GOT3 (cell line): ENCODE measurements at places on chromosomes 1 and 21.

- DNase-seq, result no peak
These were observed 125.0 kb downstream of the AKT3 start for GRCh38 chr1:243725075-243725474.

DNA sequence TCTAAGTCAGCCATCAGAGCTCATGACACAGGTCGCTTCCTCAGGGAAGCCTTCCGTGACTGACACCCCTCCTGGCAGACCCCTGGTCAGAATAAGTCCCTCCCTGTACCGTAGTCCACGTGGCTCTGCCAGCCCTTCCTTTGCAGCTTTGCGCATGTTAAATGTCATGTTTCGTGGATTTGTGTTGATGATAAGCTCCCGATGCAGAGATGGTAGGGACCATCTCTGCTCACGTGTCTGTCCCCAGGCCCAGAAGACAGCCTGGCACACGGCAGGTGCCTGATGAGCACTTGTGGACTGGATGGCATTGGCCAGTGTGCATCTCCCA, 75.9 kb downstream of the DHRS3 start:
- no peak for DNase-seq

GRCh38 chr1:81679942-81680341, 120.8 kb upstream of the ADGRL2 start:
- no peak for DNase-seq

GRCh38 chr1:192506741-192507155, 68.8 kb upstream of the RGS1 start:
- no peak for DNase-seq

GRCh38 chr1:223041481-223041880, 101.6 kb downstream of the TLR5 start:
- DNase-seq, result no peak

- no peak for DNase-seq
These were observed 53.9 kb upstream of the ZC3H12A start for GRCh38 chr1:37420456-37420855.

DNA sequence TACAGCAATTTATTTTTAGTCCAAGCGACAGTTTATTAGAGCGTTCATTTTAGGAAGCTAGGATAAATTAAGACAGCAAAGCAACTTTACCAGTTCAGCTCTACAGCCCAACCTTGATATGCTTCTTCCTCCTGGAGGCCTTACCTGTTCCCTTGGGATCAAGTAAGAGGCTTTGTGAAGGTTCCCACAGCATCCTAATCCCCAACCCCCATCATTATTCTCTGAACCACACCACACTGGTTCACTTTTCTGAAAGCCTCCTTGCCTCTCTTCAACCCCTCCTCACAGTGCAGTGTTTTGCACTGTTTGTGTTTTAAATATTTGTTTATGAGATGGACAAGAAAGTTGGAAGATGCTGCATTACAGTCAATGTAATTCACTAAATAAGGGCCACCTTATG, 126.3 kb upstream of the CXADR start:
- no peak for DNase-seq

- DNase-seq, result no peak
These were observed 120.1 kb downstream of the BACH1 start for GRCh38 chr21:29418813-29419212.

DNA sequence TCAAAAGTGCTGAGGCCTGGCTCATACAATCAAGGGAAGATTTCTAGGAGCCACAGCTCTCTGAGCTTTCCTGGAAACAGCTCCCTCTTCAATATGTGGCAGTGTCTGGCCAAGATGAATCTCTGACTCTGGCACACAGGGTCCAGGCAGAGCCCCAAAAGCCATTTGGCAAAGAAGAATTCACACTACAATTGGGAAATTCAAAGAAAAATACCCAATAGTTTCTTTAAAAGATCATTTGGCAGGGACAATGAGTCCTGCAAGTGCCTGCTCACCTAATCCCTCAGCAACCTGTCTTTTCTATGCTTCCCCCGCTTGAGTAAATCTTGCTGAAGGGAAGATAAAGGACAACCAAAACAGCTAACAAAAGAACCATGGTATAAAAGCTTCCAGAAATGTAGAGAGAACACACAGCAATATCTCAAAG, 124.6 kb downstream of the TGFBR3 start:
- no peak for DNase-seq

GRCh38 chr1:222037720-222038119, 295.8 kb upstream of the DUSP10 start:
- no peak for DNase-seq

GRCh38 chr21:38241029-38241740, 15.6 kb upstream of the KCNJ15 start:
- DNase-seq, result no peak

DNA sequence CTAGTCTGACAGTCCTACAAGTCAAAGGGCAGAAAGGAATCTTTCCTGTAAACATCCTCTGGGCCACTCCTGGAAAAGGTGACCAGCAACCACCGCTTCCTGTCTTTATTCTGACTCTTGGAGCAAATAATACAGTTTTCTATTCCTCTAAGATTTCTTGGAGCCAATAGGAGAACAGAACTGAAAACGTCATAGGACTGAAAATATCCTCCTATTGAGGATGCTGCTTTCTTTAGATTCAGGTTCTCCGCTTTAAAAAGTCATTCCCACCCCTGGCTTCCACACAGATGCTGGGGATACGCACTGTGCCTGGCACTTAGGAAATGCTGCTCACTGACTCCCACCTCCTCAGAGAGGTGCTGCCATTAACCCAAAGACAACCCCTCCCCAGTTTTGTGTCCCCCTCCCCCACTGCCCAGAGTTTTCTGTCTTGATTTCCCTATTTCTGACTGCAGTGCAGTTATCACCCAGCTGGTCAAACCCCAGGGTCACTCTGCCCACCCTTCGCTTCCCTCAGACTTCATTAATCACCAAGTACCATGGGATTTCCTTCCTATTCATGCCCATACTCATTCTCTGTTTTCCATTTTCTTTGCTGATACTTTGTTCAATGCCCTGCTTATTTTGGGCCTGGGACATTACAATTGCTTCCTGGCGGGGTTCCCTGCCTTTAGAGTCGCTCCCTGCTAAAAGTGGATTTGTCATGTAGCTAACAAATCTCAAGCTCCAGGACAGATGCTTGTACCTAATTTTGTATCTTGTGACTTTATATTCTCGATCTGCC, 82.1 kb upstream of the ARHGAP29 start:
- DNase-seq, result no peak

GRCh38 chr1:164051782-164052181, 507.2 kb upstream of the PBX1 start:
- no peak for DNase-seq

GRCh38 chr1:2518528-2518927, 7.9 kb downstream of the PANK4 start:
- no peak for DNase-seq

DNA sequence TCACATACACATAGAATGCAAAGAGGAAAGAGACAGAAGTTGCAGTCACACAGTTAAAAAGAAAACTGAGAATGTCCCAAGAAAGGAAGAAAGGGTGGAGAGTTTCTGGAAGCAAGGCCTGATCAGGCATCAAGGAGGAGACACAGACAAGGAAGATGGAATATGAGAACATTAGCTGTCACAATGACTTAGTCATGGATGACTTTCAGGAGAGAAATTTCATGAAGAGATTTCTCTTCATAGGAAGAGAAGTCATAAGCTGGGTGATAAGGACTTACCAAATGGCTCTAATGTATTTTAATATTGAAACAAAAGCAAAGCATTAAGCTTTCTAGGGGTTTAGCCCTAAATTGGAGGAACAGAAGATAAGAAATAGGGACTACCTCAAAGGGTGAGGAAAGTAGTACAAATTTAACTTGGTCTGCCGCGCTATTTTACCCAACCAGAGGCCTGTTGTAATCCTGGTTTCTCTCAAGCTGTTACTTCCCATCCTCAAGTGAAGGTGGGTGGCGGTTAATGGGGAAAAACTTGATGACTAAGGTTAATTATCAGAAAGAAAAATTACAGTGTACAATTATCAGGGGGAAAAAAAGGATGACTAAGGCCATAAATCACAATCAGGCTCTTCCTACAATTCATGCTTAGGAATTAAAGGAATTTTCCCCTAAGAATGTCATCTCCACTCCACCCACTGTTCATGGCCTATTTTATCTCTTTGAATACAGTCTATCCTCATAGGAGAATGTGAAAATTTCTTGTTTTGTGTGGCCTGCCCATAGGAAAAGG, 93.9 kb upstream of the ADGRL2 start:
- no peak for DNase-seq

DNA sequence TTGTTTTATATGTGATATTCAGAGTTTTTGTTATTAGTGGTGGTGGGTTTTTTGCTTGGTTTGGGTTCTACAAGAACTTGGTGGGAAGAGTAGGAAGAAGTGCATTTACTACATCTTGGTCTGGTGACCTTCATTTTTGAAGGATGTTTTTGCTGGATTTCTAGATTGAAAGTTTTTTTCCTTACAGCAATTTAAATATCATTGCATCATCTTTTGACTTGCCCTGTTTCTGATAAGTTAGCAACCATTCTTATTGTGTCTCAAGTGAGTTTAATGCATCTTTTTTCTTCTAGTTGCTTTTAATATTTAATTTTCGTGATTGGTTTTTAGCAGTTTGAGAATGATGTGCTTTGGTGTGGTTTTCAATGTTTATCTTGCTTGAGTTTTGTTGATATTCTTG, 447.7 kb downstream of the DISC1 start:
- DNase-seq, result no peak

- no peak for DNase-seq
These were observed 653.9 kb upstream of the CAMK1G start for GRCh38 chr1:208929575-208929974.

GRCh38 chr1:48227165-48228013, 4.9 kb downstream of the SLC5A9 start:
- DNase-seq, result no peak

DNA sequence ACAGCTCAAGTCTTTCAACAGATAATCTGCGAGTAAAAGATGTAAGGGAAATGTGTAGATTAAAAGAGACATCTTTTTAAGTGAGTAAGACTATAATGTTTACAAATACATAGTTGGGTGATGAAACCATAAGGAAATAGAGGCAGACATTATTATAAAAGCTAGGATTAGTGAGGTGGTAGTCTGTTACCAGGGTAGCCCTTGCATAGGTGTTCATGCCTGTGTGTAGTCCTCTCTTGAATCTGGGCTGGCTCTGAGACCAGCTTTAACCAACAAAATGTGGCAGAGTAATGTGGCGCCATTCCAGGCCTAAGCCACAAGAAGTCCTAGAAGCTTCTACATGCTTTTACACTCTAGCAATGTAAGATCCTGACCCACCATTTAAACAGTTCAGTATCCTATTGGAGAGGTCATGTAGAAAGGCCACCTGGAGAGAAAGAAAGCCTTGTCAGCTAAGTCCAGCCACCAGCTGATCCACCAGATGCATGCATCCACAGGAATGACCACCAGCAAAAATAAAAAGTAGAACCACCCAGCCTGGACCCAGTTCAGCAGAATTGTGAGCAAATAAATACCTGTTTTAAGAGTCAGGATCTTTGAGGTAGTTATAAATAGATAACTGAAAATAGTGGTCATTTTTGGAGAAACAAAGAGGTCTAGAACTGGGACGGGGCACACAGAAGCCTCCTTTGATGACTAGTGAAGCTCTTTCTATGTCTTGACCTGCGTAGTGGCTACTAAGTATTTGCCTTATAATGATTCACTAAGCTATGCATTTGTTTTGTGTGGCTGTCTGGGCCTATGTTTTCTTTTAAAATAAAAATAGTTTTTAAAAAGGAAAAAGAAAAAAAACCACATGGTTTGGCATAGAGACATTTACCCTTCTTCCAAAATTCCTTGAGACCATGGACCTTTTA, 8.1 kb downstream of the NIBAN1 start:
- no peak for DNase-seq

- DNase-seq, result no peak
These were observed 123.3 kb downstream of the KCNN3 start for GRCh38 chr1:154746622-154747299.

GRCh38 chr1:246534114-246534513, 27.0 kb upstream of the SMYD3 start:
- no peak for DNase-seq

- DNase-seq, result no peak
These were observed 138.0 kb downstream of the RERE start for GRCh38 chr1:8679395-8679800.

GRCh38 chr1:34625521-34626015, 129.3 kb upstream of the GJB5 start:
- DNase-seq, result no peak

DNA sequence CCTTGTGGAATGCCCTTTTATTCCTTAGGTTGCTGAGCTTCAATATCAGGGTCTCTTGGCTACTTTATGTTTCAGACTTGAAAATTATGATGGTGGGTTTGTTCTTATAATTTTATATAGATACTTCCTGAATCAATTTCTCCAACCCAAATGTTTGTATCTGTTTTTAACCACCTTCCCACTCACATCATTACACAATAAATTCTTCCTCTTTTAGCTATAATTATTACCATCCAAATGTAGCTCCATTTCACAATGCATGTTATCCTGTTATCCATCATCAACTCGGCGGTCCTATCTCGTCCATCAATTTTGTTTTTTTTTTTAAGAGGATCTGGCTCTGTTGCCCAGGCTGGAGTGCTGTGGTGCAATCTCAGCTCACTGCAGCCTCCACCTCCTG, 357.6 kb upstream of the ZP4 start:
- DNase-seq, result no peak

DNA sequence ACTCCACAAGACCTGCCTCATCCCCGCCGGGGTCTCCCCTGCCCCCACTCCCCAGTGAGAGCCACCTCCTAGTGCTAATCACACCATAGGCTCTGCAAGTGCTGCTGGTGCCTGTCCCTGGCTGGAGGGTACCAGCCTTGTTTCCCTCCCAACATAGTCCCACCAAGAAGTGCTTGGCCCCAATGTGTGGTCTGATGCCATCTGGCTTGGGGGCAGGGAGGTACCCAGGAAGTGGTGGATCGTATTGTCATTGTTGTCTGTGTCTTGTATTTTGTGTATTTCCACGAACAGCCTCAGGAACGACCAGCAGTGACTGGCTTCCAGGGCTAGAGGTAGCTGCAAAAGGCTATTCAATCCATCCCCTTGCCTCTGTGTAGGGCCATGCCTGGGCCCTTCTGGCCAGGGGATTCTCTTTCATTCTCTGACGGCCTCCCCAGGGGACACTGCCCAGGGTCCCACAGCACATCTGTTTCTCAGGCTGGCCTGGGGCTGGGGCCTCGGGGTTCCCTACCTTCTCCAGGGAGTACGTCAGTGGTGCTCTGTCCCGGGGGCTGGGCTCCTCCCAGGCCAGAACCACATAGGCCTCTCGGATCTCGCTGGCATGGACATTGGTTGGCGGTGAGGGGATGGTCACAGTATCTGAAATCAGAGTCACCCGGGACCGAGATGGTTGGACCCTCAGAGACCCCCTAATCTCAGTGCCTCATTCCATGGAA, 22.8 kb downstream of the MYOM3 start:
- no peak for DNase-seq

DNA sequence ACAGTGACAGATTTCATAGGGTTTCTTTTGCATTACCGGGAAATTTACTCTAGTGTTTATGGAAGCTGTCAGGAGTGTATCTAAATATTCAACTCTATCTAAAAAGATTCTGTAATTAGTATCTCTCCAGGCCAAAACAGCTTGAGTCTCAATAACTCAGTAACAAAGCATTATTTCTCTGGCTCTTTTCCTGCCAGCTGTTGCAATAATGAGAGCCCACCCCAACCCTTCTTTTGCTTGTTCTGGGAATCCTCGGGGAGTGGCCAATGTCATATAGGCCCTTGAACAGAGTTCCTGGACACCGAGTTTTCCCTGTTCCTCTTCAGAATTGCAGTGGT, 120.1 kb upstream of the SGIP1 start:
- DNase-seq, result no peak
